CD4-positive, alpha-beta T cell treated with Interleukin-17A for 4 hours (primary cell): ENCODE measurements at places on chromosomes 12 and 14.

DNA sequence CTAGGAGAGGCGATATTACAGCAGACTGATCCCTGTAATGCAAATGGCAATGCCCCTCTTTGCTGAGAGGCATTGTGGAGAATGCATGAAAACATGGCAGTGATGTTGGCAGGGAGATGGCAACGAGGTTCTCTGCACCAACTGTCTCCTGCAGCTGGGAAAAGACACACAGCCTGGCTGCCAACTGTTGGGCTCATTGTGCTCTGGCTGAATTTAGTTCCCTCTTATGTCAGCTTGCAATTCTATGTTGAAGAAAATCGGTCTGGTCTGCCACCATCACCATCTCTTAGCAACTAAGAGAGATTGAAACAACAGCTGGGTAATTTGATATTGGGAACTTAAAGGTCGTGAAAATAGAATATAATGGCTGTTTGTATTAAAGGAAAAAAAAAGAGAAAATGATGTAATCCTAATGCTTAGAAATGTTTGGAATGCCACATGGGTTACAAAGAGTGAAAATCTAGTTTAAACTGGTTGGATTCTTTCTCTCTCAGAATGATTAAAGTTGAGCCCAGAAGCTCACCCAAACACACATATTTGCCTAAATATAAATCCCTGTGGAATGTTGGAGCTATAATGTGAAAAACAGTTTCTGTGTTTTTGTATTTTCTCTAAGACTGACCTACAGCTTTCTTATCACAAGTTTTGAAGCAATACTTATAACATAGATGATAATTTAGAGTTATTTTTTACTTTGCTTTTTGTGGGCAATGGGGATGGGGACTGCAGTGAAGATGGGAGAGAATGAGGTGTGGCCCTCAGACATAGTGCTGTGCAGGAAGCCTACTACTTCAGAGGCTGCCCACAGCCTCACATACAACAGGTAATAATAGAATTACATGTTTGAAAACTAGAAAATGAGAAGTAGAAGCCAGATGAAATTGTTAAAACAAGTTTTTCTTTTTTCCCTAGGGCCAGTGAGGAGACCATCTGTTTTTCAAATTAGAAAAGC lies 143.7 kb downstream of the AKAP6 start:
- no peak for DNase-seq

- no peak for DNase-seq
These were observed 233.6 kb upstream of the RGS6 start for GRCh38 chr14:71698673-71699072.

- DNase-seq: no peak
These were observed 6.6 kb upstream of the IKZF4 start for GRCh38 chr12:56014205-56014604.

DNA sequence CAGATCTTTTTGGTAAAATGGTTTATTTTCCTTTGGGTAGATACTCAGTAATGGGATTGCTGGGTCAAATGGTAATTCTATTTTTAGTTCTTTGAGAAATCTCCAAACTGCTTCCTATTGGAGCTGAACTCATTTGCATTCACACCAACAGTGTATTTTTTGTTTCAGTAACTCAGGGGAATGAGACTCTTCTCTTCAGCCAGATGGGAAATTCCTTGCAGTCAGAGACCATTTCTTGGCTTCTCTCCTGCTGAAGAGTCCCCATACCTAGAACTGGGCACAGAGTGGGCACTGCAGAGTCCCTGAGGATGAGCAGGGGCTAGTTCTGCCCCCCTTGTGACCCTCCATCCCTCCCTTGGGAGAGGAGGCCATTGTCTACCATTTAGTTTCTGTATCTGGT lies 10.8 kb downstream of the SDSL start:
- no peak for DNase-seq

GRCh38 chr14:77305696-77306095 lies 15.0 kb downstream of the POMT2 start:
- no peak for DNase-seq

GRCh38 chr14:89317051-89317691 lies 99.9 kb downstream of the FOXN3 start:
- no peak for DNase-seq

DNA sequence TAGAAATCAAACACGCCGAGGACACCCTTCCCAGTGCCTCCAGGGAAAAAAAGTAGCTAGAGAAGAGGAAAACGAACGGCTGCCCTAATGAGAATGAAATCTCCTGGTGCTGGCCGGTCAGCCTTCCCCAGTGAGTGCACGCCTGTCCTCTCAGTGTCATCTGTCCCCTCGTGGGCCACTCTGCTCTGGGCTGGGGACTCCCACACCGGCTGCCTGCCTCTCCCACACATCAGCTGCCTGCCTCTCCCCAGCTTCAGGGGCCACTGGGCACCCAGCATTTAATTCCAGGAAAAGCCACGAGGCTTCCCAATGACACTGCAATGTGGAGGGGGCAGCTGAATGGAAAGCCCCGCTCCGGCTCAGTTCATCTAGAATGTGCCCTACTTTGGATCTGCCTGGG lies 59.0 kb downstream of the CCDC85C start:
- no peak for DNase-seq

DNA sequence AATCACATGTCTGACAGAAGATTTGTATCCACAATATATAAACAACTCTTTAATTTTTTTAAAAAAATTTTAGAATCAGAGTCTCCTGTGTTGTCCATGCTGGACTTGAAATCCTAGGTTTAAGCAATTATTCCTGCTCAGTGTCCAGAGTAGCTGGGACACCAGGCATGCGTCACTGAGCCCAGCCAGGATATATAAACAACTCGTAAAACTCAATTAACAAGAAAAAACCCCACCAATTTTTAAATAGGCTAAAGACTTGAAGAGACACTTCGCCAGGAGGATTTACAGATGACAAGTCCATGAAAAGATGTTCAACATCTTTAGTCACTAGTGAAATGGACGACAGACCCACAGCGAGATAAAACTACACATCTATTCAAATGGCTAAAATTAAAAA lies 2.0 kb upstream of the SCN8A start:
- DNase-seq: no peak

- DNase-seq: no peak
These were observed 7.7 kb downstream of the DCTN2 start for GRCh38 chr12:57539134-57539768.

DNA sequence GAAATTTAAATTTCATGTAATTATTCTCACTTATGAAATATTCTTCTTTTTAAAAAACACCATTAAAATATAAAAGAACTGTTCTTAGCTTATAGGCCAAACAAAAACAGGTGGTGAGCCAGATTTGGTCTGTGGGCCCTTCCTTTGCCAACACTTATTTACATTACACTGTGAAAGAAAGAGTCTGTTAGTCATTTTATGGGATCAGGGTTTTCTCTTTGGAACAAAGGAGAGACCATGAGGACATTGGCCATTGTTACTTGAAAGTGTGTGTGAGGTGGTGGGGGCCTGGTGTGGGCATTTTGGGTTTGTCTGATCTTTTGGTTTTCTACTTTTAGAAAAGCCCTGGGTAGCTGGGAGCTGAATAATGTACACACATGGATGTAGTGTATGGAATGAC lies 62.7 kb downstream of the TTC6 start:
- no peak for DNase-seq

GRCh38 chr14:56046546-56046945 lies 71.7 kb upstream of the PELI2 start:
- no peak for DNase-seq

- DNase-seq: no peak
These were observed 253.7 kb downstream of the DUSP6 start for GRCh38 chr12:89098441-89099112.

GRCh38 chr12:101850199-101850598 lies 19.4 kb upstream of the GNPTAB start:
- DNase-seq: no peak

- no peak for DNase-seq
These were observed 70.4 kb downstream of the NRXN3 start for GRCh38 chr14:78240567-78240966.

- no peak for DNase-seq
These were observed 1296.5 kb downstream of the TMEM121 start for GRCh38 chr14:106822905-106823304.

DNA sequence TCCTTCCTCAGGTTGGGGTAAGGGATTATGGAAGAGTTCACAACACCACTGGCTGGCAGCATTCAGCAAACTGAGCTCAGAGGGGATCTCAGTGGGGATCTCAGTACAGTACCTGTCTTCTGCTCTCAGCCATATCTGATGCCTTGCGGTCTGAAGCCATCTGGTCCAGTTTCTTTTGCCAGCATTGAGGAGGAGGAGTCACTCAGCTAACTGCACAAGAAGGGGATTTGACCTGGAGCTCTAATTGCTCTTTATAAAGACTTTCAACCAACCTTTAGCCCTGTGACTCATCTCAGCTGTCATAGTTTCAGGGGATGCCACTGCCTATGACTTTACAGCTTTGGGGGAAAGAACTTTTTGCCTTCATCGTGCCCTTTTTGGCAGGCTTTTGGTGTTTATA lies 44.9 kb downstream of the JKAMP start:
- no peak for DNase-seq

DNA sequence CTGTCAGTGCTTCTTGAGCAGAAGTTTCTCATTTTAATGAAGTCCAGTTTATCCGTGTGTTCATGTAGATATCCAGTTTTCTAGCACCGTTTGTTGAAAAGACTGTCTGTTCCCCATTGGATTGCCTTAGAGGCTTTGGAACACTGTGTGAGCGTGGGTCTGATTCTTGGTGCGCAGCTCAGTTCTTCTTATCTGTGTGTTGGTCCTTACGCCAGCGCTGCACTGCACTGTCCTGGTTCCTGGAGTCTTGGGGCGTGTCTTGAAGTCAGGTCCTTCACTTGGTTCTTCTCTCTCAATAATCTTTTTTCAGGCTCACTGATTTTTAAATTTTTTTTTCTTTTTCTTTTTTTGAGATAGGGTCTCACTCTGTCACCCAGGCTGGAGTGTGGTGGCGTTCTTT lies 25.5 kb downstream of the EP400 start:
- DNase-seq: no peak

- no peak for DNase-seq
These were observed 43.9 kb upstream of the ESR2 start for GRCh38 chr14:64337888-64338615.

DNA sequence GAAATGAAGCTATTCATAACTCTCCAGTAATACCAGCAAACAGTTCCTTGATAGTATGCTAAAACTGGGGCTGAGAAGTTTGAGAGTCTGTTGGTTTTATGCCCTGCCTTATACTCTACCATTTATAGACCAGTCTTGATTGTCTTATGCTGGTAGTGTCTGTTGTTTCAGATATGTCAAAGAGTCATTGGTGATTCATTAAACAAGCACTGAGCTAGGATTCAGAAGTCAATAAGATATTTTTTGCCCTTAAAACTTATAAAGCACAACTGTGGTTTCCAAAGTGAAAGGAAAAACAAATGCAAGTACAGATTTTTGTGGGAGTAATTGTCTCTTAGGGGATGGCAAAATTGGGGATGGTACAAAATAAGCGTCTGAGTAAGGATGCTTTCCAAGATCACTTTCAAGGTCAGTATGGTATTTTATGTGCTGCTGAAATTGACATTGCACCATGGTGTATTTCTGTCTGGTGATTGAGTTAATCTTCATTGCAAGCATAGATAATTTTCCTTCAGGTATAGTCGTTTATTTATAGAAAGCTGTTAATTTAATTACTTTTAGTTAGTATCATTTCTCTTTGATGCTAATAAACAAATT lies 289.5 kb upstream of the E2F7 start:
- no peak for DNase-seq

- DNase-seq: no peak
These were observed 6.4 kb upstream of the HMGA2 start for GRCh38 chr12:65817866-65818265.

GRCh38 chr14:64806202-64806861 lies 73.4 kb downstream of the SPTB start:
- no peak for DNase-seq

GRCh38 chr14:28059254-28059653 lies 707.3 kb upstream of the FOXG1 start:
- DNase-seq: no peak

- no peak for DNase-seq
These were observed 59.2 kb upstream of the PELI2 start for GRCh38 chr14:56059054-56059453.

GRCh38 chr14:59600211-59600945 lies 23.8 kb upstream of the CCDC175 start:
- DNase-seq: no peak

DNA sequence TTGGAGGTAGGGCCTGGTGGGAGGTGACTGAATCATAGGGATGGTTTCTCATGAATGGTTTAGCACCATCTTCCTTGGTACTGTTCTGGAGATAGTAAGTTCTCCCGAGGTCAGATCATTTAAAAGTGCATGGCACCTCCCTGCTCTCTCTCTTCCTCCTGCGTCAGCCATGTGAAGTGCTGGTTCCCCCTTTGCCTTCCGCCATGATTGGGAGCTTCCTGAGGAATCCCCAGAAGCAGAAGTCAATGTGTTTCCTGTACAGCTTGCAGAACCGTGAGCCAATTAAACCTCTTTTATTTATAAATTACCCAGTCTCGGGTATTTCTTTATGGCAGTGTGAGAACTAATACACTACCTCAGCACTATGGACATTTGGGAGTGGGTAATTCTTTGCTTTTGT lies 4.8 kb upstream of the LGMN start:
- no peak for DNase-seq

- DNase-seq: no peak
These were observed 1.1 kb downstream of the KMT5A start for GRCh38 chr12:123384994-123385376.

- DNase-seq: no peak
These were observed at the start of gene DBX2 for GRCh38 chr12:45050751-45051571. Gene DBX2, minus strand, starts transcription at chr12:45051099. Its CDS starts 172 bp downstream, at chr12:45050927.

DNA sequence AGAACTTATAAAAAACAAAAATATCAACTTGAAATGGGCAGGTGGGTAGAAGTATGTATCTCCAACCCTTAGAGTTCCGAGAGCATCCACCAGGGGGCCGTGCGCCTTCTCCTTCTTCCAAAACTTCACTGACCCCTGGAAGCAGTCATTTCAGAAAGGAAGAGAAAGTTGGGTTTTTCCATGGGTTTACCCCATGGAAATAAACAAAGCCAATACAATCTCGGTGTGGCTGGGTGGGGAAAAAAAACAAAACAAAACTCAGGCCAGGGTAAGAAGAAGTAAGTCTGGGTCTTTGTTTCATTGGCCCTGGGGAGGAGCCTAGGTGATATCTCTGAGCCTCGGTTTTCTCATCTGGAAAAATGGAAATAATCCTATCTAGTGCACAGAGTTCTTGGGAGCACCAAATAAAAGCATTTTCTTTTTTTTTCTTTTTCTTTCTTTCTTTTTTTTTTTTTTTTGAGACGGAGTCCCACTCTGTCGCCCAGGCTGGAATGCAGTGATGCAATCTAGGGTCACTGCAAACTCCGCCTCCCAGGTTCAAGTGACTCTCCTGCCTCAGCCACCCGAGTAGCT lies 33.6 kb upstream of the HNF1A start:
- DNase-seq: peak; percentile 81

DNA sequence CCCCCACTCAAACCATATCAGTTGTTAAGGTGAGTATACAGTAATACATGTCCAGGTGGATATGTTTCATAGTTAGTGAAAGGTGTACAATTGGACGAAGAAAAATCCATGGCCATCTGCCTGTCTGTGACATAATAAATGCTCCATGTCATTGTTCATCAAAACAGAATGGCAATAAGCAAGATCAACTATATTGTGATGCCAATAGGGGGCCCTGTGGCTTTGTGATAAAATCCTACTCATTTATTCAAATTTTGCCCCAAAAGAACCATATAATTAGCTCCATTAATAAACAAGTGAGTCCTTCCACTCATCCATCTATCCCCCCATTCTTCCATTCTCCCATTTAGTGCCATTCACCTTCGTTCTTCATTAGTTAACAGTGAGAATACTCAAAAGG lies 102.0 kb downstream of the MGST1 start:
- DNase-seq: no peak
